Hypothalamus (tissue), 51 donors: ENCODE measurements at places on chromosomes 13 and 19.

- DNase-seq: no peak
Measured at GRCh38 chr13:23934520-23934919, 37.2 kb upstream of the C1QTNF9B start.

DNA sequence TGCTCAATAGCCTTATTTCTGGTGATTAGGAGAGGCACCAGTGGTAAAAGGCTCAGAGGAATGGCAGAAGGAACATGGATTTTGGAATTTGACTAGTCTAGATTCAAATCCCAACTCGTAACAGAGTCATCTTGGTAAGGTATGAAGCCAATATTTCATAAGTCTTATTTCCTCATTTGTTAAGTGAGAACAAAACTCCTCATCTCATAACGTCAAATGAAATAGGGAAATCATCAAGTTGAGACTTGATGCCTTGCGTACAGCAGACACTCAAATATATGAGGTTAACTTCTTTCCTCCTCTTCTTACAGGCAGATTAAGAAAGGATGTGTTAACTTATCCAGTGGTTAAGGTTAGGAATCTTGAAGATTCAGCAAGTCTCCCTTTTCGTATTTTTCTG, 189.2 kb downstream of the DLEU7 start:
- DNase-seq: no peak

DNA sequence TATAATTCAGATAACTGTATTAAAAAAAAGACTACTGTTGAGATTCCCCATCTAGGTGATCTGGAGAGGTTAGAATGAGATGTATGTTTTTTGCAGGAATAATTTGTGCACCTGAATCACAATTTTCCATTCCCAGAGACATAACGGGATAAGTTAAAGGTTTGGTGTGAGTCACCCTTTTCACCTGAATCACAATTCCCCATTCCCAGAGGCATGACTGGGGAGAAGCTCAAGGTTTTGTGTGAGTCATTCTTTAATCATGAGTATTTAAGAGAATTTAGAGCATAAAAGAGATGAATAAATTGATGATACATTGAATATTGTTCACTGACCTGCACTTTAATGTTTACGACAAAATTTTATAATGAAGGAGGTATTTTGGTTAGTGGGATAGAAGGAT, 9.0 kb downstream of the OR7A5 start:
- DNase-seq: no peak

GRCh38 chr13:64992314-64992713, 2237.8 kb downstream of the PCDH9 start:
- DNase-seq: no peak

DNA sequence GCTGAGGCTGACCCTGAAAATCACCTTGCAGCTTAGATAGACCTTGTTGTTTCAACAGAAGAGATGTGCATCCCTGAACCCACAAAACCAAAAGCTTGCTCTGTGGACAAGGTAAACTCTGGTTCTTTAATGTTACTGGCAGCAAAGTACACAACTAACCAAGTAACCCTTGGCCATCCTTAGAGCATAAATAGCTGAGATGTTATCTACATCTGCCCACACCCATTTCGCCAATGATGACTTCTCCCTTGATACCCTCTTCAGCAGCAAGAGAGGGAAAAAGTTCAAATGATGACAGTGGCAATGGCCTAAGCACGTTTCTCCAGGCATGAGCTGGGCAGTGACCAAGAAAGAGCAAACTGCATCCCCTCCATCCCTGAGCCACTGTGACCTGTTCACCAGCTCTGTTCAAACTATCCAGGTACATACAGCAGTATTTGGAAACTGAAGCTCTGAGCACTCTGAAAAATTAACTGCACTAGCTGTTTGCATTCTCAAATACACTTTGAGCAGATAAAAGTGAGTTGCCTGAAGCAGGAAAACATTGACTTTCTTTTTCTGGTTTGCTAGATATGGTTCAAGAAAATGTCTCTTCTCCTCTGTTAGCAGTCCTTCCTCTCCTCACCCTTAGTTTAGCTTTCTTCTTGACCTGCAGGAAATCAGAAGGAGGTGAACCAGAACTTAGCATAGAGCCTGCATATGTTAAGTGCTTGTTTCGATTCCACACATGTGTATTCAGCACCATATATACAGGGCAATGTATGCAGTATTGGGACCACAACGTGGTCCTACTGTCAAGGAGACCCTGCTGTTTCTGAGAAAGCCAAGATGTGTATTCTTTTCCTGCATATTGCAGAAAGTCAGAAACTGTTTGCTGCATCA, 231.7 kb downstream of the FOXO1 start:
- DNase-seq: no peak
